CD4-positive, alpha-beta T cell (primary cell): ENCODE measurements at places on chromosomes 6 and 20. TPM values are rescaled to one million over a fixed set of nuclear protein-coding genes. Genes with fewer than 3 reads are reported as not detected.

SH3BGRL2 gene
- 0.38 TPM for total RNA-seq

ADTRP gene
- 15.2 TPM for total RNA-seq

GJA1 gene
- total RNA-seq = not detected

ASIP gene
- total RNA-seq = not detected

BEND3 gene
- 0.92 TPM for total RNA-seq

BTN1A1 gene
- not detected for total RNA-seq

DNA sequence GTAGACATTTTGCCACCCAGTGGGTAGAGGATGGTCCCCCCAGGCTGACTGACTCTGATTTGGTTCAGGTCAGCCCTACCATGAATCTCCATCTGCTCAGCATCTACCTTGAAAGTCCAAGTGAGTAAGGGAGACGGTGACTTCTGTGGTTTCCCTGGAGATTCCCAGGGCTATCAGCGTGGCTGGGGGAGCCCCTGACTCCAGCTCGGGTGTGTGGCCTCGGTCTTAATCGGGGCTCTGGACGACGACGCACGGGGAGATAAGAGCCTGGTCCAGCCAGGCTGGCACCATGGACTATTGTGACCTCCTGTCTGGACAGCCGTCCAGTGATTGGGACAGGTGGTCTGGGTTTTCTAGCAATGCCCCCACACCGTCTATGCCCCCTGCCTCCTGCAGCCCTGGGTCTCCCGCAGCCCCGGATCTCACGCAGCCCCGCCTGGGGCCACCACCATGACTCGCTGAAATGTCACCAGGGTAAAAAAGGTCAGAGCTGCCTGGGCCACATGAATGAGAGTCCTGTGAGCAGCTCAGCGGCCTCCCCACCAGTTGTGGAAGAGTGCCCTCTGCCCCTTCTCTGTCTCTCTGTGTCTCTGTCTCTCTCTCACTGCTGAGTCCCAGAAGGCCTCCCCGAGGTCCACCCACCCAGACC is 47.1 kb upstream of the GATA5 start:
- peaks cover 6% of the 10 kb centered on the region for H3K4me1 ChIP-seq
- H3K36me3 ChIP-seq = no peaks in the 10 kb centered on the region
- no peak overlapping the region for H3K4me3 ChIP-seq
- no peak for DNase-seq
- H3K27me3 ChIP-seq = peaks cover 16% of the 10 kb centered on the region

- H3K27ac ChIP-seq = no peak overlapping the region
- H3K4me3 ChIP-seq = no peak overlapping the region
- H3K36me3 ChIP-seq = peaks cover 43% of the 10 kb centered on the region
- H3K27me3 ChIP-seq = no peaks in the 10 kb centered on the region
- no peak for DNase-seq
Measured at GRCh38 chr6:85551264-85551663, 42.4 kb downstream of the SNX14 start.

- peaks cover 21% of the 10 kb centered on the region for H3K27me3 ChIP-seq
- H3K36me3 ChIP-seq = no peaks in the 10 kb centered on the region
- no peak for DNase-seq
- H3K27ac ChIP-seq = no peak overlapping the region
- H3K4me3 ChIP-seq = no peak overlapping the region
Measured at GRCh38 chr6:160217863-160218262, 40.8 kb downstream of the SLC22A2 start.

DNA sequence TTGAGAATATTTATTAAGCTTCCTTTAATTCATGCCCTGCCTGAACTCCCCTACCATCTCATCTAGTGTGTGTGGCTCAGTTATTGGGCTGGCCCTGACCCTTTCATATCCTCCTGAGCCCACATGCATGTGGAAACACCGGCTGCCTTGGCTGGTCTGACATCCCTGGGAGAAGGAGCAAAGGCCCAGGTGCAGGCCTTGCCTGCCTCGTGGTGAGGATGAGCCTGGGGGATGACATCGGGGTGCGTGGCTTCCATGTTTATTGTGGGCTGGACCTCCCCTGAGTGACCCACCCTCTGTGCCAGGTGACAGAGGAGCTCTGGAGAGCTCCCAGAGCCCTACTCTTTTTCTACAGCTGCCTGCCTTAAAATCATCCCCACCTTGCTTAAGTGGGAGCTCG is 69.1 kb downstream of the FOXA2 start:
- no peaks in the 10 kb centered on the region for H3K36me3 ChIP-seq
- no peak overlapping the region for H3K27ac ChIP-seq
- no peak for DNase-seq
- H3K4me1 ChIP-seq = no peaks in the 10 kb centered on the region
- H3K27me3 ChIP-seq = no peaks in the 10 kb centered on the region
- no peak overlapping the region for H3K4me3 ChIP-seq

DNA sequence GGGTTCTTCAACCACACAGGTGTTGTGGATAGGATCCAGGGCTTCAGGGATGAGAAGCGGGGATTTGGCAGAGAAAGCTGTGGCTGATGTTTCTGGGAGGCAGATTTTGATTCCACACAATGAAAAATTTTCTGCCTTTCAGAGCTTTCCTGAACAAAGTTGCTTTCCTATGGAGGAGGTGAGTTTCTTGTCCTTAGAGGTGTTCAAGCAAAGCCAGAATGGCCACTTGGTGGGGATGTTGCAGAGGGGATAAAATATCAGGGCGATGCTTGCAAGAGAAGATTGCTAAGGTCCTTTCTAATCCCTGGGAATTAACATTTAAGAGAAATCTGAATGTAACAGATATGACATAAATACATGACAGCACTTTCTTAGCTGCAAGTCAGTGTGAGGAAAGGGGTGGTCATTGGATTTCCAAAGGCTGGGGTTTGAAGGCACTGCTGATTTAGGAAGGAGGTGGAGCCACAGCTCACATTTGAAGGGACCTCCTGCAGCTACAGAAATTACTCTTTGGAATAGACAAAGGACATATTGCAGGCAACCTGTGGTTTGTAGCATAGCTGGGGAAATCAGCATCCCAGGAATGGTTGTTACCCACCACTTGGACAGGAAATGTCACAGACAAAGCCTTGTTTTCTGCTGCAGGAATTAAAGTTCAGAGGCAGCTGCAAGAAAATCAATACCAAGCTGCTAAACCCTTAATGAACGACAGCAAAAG is 271.1 kb upstream of the CHD6 start:
- DNase-seq = no peak
- no peak overlapping the region for H3K4me3 ChIP-seq
- no peaks in the 10 kb centered on the region for H3K36me3 ChIP-seq
- H3K27ac ChIP-seq = no peak overlapping the region
